ENCODE measurements at places on chromosomes 3 and 15. TPM values are rescaled to one million over a fixed set of nuclear protein-coding genes. Genes with fewer than 3 reads are reported as not detected.

GRCh38 chr3:11553436-11554235 lies 90.1 kb downstream of the VGLL4 start:
- no peaks in the 10 kb centered on the region for H3K27me3 ChIP-seq
- H3K4me3 ChIP-seq: no peak overlapping the region
- H3K36me3 ChIP-seq: no peaks in the 10 kb centered on the region
- DNase-seq: no peak
- peaks cover 12% of the 10 kb centered on the region for H3K4me1 ChIP-seq

GRCh38 chr3:124941771-124942170 lies 7.2 kb upstream of the MUC13 start:
- DNase-seq: no peak
- H3K27me3 ChIP-seq: no peaks in the 10 kb centered on the region
- no peaks in the 10 kb centered on the region for H3K36me3 ChIP-seq
- H3K27ac ChIP-seq: no peak overlapping the region
- H3K4me3 ChIP-seq: no peak overlapping the region

Gene IL5RA
- total RNA-seq: 1.5 TPM

DNA sequence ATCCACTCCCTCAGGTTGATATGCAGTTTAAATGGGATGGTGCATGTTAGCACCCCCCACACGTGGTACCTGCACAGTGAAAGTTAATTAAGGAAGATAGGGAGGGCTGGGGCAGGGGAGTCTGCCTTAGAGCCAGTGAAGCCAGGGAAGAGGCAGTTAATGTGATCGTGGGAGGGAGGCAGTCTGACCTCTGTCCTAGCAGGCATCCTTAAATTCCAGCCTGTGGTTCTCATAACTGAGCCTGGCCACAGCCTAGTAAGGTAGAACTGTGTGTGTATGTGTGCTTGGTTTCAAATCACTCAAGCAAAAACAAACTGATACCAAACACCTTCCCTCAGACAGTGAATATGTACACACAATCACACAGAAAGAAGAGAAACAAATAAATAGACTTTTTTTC lies 319.1 kb upstream of the TLE3 start:
- no peak overlapping the region for H3K27ac ChIP-seq
- DNase-seq: no peak
- peaks cover 8% of the 10 kb centered on the region for H3K27me3 ChIP-seq
- H3K4me1 ChIP-seq: no peaks in the 10 kb centered on the region
- no peak overlapping the region for H3K4me3 ChIP-seq
- H3K36me3 ChIP-seq: no peaks in the 10 kb centered on the region

Gene CD200R1
- total RNA-seq: 0.93 TPM

Gene SMCO1
- total RNA-seq: not detected

GRCh38 chr3:194879126-194879877 lies 193.6 kb downstream of the FAM43A start:
- no peak overlapping the region for H3K4me3 ChIP-seq
- peaks cover 20% of the 10 kb centered on the region for H3K4me1 ChIP-seq
- no peak for DNase-seq
- H3K27ac ChIP-seq: peak overlapping the region; percentile 75
- H3K27me3 ChIP-seq: no peaks in the 10 kb centered on the region
- H3K36me3 ChIP-seq: no peaks in the 10 kb centered on the region

- peak; percentile 45 for DNase-seq
- H3K36me3 ChIP-seq: no peaks in the 10 kb centered on the region
- H3K27me3 ChIP-seq: no peaks in the 10 kb centered on the region
- H3K27ac ChIP-seq: peak overlapping the region; percentile 96
Measured at GRCh38 chr15:58329781-58330671, 101.8 kb upstream of the LIPC start.

Gene GABRR3
- not detected for total RNA-seq

DNA sequence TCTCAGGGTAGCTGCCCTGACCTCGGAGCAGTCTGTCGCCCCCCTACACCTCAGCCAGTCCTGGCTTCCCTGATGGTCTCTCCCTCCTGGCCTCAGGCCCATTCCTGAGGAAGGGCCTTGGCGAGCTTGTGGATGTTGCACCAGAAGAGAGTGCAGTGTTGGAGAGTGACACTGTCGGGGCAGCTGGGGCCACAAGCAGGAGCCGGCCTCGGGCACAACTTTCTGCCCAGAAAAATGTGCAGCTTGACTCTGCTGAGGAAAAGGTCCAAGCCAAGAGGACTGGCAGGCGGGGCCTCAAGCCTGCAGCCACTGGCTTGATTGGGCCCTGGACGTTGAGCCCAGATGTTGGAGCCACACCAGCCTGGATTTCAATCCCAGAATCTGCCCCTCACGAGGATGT lies 12.8 kb downstream of the HEMK1 start:
- H3K4me3 ChIP-seq: no peak overlapping the region
- H3K27me3 ChIP-seq: no peaks in the 10 kb centered on the region
- no peak overlapping the region for H3K27ac ChIP-seq
- DNase-seq: no peak
- H3K4me1 ChIP-seq: no peaks in the 10 kb centered on the region

Measured in hepatocyte (in vitro differentiated cells).